ENCODE measurements at places on chromosomes 13 and 19.
A peak's percentile ranks its signal among the peaks of the same experiment; 100 is the strongest.

DNA sequence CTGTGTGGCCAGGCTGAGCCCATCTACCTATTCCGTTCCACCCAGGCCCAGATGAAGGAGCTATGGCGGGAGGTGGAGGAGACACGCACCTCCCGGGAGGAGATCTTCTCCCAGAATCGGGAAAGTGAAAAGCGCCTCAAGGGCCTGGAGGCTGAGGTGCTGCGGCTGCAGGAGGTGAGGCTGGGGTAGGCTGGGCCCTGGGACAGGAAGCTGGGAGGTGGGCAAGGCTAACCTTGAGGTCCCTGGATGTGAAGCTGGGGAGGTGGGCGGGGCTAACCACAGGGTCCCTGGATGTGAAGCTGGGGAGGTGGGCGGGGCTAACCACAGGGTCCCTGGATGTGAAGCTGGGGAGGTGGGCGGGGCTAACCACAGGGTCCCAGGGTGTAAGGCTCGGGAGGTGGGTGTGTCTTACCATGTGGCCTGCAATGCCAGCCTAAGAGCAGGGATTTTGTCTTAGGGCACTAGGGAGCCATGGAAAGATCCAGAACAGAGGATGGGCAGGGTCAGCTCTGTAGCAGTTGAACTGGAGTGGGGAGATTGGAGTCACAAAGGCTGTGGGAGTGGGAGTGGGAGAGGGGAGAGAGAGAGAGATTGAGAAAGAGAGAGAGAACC lies 36.9 kb downstream of the KCNC3 start:
- no peak for DNase-seq

- DNase-seq = no peak
Observed at GRCh38 chr19:55257461-55258420, 1.1 kb downstream of the PPP6R1 start.

- peak; percentile 89 for DNase-seq
Observed at GRCh38 chr13:111531505-111531904, 211.1 kb downstream of the TEX29 start.

DNA sequence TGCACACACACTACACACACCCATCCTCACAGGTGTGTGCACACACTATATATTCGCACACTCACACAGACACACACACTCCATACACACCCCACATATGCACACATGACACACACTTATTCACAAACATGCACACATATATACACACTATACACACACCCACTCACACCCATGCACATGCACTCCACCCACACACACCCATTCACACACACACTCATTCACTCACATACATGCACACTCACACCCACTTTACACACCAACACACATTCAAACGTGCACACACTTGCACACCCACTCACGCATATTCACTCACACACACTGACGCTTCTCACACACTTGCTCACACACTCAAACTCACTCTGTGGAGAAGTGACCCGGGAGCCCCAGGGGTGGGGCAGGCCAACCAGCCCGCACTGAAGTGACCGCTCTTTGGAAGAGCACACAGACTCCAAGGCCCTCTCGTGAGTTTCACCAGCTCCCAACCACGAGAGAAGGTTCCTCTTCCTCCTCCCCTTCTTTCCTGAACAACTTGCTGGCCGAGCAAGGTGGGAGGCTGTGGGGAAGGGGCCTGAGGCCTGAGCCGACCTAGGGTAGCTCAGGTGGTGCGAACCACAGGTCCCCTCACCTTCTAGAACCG lies 86.1 kb upstream of the TM9SF2 start:
- DNase-seq = no peak

- DNase-seq = no peak
Observed at GRCh38 chr13:71237332-71237731, 629.7 kb downstream of the DACH1 start.

DNA sequence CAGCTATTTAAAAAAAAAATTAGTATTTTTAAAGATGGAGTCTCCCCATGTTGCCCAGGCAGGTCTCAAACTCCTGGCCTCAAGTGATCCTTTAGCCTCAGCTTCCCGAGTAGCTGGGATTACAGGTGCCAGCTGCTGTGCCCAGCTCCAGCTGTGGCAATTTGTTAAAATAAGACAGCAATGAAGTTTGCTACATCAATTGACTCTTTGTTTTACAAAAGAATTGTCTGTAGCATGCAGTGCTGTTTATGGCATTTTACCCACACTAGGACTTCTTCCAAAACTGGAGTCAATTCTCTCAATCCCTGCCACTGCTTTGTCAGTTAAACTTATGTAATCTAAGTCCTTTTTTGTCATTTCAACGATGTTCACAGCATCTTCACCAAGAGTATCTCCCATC lies 49.3 kb downstream of the NDFIP2 start:
- DNase-seq = no peak

- DNase-seq = no peak
Observed at GRCh38 chr13:97112446-97113152, 109.5 kb upstream of the MBNL2 start.

DNA sequence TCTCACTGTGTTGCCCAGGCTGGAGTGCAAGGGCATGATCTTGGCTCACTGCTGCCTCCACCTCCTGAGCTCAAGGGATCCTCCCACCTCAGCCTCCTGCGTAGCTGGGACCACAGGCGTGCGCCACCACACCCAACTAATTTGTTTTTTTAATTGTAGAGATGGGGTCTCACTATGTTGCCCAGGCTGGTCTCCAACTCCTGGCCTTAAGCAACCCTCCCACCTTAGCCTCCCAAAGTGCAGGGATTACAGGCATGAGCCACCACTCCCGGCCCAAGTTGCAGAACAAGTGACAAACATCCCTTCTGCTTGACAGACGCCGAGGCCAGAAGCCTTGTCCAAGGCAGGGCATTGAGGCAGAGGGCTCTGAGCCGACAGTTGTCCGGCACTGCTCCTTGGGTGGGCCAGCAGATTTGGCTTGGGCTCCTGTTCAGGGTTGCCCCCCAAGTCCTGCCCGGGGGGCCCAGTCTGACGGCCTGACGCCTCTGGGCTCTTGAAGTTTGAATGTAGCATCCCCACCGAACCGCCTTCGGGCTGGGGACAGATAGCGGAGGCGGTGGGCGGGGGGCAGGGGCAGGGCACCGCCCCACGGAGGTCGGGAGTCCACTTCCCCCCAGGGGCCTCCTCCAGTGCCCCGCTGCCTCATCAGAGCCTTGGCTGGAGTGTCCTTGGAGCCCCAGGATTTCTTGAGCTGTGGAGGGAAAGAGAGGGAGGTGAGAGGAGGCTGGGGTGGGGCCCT lies 5.7 kb upstream of the SPACA4 start:
- no peak for DNase-seq

- DNase-seq = no peak
Observed at GRCh38 chr19:15371786-15372380, 7.7 kb downstream of the AKAP8 start.

- no peak for DNase-seq
Observed at GRCh38 chr13:73703606-73704005, 430.6 kb downstream of the KLF12 start.

- DNase-seq = no peak
Observed at GRCh38 chr13:31957772-31958171, 73.8 kb upstream of the FRY start.

- no peak for DNase-seq
Observed at GRCh38 chr19:45601115-45601514, 897 bp downstream of the GPR4 start.

DNA sequence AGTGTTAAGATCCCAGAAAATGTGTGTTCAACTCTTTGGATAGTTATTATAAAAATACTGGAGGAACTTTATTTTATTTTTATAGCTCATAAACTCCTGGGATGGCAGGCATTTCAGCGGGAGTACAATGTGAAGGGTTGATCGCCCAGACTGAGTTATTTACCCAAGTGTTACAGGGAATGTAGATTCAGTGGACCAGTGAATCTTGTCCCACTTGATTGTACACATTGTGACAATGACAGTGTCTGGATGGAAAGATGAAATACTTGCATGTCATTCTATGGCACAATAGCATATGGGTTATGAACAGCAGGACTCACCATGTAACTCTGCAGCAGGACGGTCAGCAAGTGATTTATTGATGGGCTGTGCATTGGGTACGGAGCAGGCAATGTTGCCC lies 20.3 kb downstream of the OLFM4 start:
- DNase-seq = no peak

GRCh38 chr19:11324079-11324661 lies 15.3 kb downstream of the RAB3D start:
- peak; percentile 58 for DNase-seq

DNA sequence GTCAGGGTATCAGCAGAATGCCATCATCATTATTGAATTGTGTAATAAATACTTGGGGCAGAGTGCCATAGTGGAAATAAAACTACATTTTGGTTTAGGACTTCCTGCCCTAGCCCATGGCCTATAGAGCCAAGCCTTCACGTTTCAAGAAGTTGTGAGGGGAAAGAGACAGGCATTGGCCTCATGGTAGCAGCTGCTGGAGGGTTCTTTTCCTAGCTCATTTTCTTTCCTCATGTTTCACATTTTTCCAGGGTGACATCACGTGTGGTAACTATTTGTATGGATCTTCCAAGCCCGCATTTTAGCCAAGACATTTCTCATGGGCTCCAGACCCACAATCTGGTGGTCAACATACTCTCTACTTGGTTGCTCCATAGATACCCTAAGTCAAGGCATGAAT lies 80.4 kb downstream of the LRCH1 start:
- no peak for DNase-seq

- no peak for DNase-seq
Observed at GRCh38 chr13:89470901-89471300, 1799.7 kb downstream of the SLITRK5 start.

- DNase-seq = peak; percentile 56
Observed at GRCh38 chr13:68727165-68727564, 1380.5 kb upstream of the ATXN8OS start.
